ENCODE measurements at places on chromosomes 13 and 19. TPM values are rescaled to one million over a fixed set of nuclear protein-coding genes. Genes with fewer than 3 reads are reported as not detected.

Gene FFAR3
- 1.5 TPM for polyA plus RNA-seq

Gene PNMA8A
- 8.9 TPM for polyA plus RNA-seq

Gene HSH2D
- 13.2 TPM for polyA plus RNA-seq

Gene ZNF14
- polyA plus RNA-seq, result 3.2 TPM

Gene KRTDAP
- polyA plus RNA-seq, result 1.4 TPM

Gene RFX1
- 11.7 TPM for polyA plus RNA-seq

Gene LGI4
- polyA plus RNA-seq, result 8.0 TPM

Gene GRIK5
- 4.8 TPM for polyA plus RNA-seq

Gene CAMSAP3
- 52.6 TPM for polyA plus RNA-seq

Gene LCP1
- 3.7 TPM for polyA plus RNA-seq

Gene PRODH2
- 21.5 TPM for polyA plus RNA-seq

Gene SEMA6B
- polyA plus RNA-seq, result 4.4 TPM

Gene CCNE1
- 1.2 TPM for polyA plus RNA-seq

Gene PRKCSH
- 114 TPM for polyA plus RNA-seq

Gene COG6
- polyA plus RNA-seq, result 6.7 TPM

Gene BBC3
- polyA plus RNA-seq, result 5.5 TPM

Gene CYP4F12
- 6.1 TPM for polyA plus RNA-seq

Gene JAK3
- polyA plus RNA-seq, result 2.9 TPM

Gene SGCG
- polyA plus RNA-seq, result not detected

Gene OR7A5
- polyA plus RNA-seq, result not detected

Gene CASP14
- 0.04 TPM for polyA plus RNA-seq

Gene ZNF878
- polyA plus RNA-seq, result 0.23 TPM
